GM12892 (cell line): ENCODE measurements at places on chromosomes 7 and 10.

DNA sequence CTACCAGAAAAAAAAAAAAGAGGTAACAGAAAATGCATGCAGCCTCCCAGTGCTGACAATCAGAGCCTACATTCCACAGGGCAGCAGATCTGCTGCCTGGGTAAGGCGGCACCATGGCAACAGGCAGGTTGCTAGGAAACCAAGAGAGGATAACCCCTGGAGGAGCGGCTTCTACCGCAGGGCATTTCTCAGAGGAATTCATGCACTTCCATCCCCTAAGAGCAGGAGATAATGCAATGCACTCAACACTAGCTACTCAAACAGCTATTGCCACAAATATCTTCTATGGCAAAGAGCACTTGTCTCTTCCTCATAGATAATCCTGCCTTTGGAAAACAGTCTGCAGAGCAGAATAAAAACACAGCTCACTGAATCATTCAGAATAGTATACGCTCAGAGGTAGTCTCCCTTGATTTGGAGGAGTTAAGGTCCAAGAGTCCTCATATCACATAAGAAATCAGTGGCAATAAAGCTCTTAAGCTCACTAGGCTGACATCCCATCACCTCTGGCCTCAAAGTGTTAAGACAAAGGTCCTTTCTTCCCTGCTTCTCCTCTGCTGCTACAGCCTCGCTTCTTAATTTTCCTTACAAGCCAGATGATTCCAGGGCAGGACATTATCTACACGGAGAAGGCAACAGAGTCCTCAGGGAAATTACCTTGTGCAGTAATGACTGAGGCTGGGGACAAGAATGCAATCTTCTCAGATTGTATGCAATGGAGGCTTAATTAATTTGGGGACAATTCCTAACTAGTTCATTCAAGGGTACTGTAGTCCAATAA lies 10.7 kb downstream of the PSAP start:
- DNase-seq, result no peak

DNA sequence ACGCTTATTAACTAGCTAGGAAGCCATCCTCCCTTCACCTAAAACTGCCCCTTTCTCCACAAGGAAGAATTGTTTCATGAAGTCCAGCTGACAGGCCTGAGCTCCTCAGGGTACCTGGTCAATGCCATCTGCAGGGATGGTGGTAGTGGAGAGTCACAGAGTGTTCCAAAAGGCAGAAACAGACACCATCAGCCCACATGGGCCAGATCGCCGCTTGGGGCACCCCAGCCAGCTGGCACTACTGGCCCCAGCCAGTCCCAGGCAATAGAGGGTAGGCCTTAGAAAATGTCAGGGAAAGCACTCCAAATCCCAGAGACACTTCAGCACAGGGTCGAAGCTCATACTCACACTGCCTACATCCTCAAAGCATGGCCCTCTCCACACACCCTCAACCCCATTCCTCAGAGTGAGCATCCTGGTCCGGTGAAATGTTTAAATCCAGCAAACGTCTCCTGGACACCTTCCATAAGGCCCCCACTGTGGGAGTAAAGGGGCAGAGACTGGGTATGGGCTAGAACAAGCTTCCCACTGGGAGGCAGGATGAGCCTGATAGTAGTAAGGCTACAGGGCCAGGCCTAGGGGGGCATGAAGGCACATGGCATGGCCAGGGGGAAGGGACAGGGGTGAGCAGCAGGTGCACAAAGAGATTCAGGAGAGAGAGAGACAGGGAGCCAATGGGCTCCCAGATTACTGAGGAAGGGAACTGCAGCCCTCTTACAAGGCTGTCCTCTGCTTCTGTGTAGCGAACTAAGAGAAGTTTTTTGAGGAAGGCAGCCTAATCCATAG lies 1.9 kb downstream of the LRRC20 start:
- DNase-seq, result no peak

GRCh38 chr10:97667463-97667862 lies 19.6 kb downstream of the AVPI1 start:
- DNase-seq, result no peak

DNA sequence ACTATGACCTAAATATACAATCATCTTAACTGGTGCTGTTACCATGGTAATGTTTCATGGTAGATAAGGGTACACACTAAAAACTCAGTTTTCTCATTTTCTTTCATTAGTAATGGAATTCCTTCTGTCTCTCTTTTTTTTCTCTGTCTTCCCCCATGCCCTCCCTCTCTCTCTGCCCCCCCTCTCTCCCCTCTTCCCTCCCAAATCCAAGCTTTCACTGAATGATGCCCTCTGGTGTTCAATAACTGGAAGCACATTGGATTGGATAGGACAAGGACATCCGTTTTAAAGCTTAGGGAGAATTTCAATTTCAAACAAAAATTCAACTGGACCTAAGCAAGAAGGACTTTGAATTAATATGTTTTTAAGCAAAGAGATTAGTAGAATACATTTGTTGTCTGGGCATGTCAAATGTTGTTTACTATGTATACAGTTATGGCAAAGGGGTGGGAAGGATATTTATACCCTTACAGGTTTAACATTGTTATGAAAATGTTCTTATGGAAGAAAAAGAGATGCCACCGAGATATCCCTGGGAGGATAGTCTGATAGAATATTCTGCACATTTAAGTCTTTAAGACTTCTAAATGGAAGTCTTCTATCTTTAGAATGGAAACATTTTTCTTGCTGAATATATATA lies 6.1 kb downstream of the CHRM2 start:
- DNase-seq, result no peak

GRCh38 chr7:19674266-19674960 lies 34.4 kb downstream of the POLR1F start:
- DNase-seq, result no peak

- DNase-seq, result no peak
These were observed 216.4 kb downstream of the MLLT10 start for GRCh38 chr10:21750424-21750823.
